ENCODE measurements at places on chromosomes 13 and 19.
A peak's percentile ranks its signal among the peaks of the same experiment; 100 is the strongest.

- DNase-seq, result no peak
- no peak overlapping the region for H3K27ac ChIP-seq
- H3K27me3 ChIP-seq, result peaks cover 21% of the 10 kb centered on the region
- no peak overlapping the region for H3K4me3 ChIP-seq
- H3K36me3 ChIP-seq, result peaks cover 30% of the 10 kb centered on the region
Measured at GRCh38 chr19:40213882-40214570, 4.2 kb downstream of the TTC9B start.

GRCh38 chr13:30743319-30744055, 8.1 kb downstream of the ALOX5AP start:
- H3K4me1 ChIP-seq, result peaks cover 71% of the 10 kb centered on the region
- H3K36me3 ChIP-seq, result peaks cover 49% of the 10 kb centered on the region
- no peaks in the 10 kb centered on the region for H3K27me3 ChIP-seq
- DNase-seq, result no peak
- H3K27ac ChIP-seq, result peak overlapping the region; percentile 89
- H3K4me3 ChIP-seq, result peak overlapping the region; percentile 44

GRCh38 chr13:49417161-49417560, 26.7 kb downstream of the CAB39L start:
- DNase-seq, result no peak
- peaks cover 6% of the 10 kb centered on the region for H3K4me1 ChIP-seq
- no peaks in the 10 kb centered on the region for H3K36me3 ChIP-seq
- H3K27me3 ChIP-seq, result no peaks in the 10 kb centered on the region

GRCh38 chr13:112857914-112858490, 111.0 kb upstream of the MCF2L start:
- H3K4me1 ChIP-seq, result peaks cover 15% of the 10 kb centered on the region
- no peak overlapping the region for H3K4me3 ChIP-seq
- H3K36me3 ChIP-seq, result peaks cover 59% of the 10 kb centered on the region
- H3K27ac ChIP-seq, result no peak overlapping the region
- H3K27me3 ChIP-seq, result no peaks in the 10 kb centered on the region
- DNase-seq, result no peak

GRCh38 chr19:5268801-5269200, 71.8 kb downstream of the PTPRS start:
- peaks cover 2% of the 10 kb centered on the region for H3K27me3 ChIP-seq
- no peaks in the 10 kb centered on the region for H3K36me3 ChIP-seq
- DNase-seq, result no peak
- no peak overlapping the region for H3K4me3 ChIP-seq
- no peak overlapping the region for H3K27ac ChIP-seq

DNA sequence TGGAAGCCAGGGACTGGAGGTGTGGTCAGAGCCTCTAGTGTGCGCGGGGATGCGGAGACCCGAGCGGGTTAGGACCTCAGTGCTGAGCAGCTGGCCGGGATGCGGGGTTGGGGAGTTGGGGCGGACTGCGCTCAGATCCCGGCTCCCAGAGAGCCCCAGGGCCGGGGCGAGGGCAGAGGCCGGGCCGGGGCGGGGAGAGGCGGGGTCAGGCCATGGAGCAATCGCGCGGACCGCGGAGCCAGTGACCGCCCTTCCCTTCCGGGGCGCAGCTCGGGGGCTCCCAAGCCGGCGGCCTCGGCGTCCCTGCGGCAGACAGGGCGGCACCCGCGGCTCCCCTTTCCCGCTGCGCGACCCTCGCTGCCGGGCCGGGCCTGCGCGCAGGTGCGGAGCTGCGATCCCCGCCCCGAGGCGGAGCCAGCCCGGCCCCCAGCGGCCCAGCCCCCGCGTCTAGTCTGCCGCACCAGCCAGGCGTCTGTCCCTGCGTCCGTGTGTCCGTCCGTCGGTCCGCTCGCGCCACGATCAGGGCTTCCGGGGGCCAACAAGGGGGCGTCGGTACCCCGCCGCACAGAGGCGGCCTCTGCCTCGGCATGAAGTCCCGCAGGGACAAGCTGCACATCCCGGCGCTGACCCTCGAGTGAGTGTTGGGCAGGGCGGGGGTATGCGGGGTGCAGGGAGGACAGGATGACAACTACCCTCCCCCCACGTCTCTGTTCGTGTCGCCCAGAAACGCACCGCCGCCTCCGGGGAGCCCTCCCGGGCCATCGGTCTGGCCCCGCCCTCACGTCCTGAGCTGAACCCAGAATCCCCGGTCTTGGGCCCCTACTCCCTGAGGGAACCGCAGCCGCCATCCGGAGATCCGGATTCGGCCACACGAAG, 12.4 kb downstream of the MAST3 start:
- peak overlapping the region; percentile 83 for H3K27ac ChIP-seq
- peaks cover 37% of the 10 kb centered on the region for H3K36me3 ChIP-seq
- H3K27me3 ChIP-seq, result no peaks in the 10 kb centered on the region
- H3K4me1 ChIP-seq, result peaks cover 54% of the 10 kb centered on the region
- peak overlapping the region; percentile 80 for H3K4me3 ChIP-seq
- DNase-seq, result peak; percentile 62

DNA sequence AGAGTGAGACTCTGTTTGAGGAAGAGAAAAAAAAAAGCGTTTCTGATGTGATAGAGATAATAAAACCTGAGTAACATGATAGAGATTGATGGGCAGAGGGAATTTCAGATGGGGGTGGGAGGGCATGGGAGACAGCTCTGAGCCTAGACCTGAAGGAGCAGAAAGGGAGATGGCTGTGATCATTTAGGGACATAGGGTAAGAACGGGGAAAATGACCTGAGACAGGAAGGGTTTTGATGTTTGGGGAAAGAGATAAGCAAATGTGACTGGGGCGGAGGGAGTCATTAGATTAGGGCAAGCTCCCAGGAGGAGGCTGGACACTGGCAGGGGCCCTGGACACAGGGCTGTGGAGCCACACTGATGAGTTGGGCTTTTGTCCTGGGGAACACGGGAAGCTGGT, 6.1 kb downstream of the ZNF320 start:
- H3K36me3 ChIP-seq, result peaks cover 76% of the 10 kb centered on the region
- no peak overlapping the region for H3K4me3 ChIP-seq
- DNase-seq, result no peak
- H3K4me1 ChIP-seq, result peaks cover 1% of the 10 kb centered on the region
- no peak overlapping the region for H3K27ac ChIP-seq

DNA sequence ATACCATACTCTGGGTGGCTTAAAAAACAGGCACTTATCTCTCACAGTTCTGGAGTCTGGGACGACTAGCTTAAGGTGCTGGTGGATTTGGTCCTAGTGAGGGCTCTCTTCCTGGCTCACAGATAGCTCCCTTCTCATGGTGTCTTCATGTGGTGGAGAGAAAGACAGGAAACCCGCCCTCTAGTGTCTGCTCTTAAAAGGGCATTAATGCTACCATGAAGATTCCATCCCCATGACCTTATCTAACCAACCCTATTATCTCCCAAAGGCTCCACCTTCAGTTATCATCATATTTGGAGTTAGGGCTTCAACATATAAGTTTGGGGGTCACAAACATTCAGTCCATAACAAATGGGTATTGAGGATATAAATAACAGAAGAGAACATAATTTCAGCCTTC, 139.4 kb downstream of the HS6ST3 start:
- no peaks in the 10 kb centered on the region for H3K4me1 ChIP-seq
- DNase-seq, result no peak
- H3K4me3 ChIP-seq, result no peak overlapping the region

DNA sequence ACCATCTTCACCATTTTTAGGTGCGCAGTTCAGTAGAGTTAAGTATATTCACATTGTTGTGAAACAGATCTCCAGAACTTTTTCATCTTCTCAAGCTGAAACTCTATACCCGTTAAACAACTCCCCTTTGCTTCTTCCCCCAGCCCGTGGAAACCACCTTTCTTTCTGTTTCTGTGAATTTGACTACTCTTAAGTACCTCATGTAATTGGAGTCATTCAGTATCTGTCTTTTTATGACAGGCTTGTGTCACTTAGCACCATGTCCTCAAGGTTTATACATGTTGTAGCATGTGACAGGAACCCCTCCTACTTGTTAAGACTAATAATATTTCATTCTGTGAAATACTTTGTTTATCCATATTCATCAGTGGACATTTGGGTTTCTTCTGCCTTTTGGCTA, 52.8 kb downstream of the TNFRSF19 start:
- no peak for DNase-seq
- peaks cover 2% of the 10 kb centered on the region for H3K27me3 ChIP-seq
- no peak overlapping the region for H3K27ac ChIP-seq
- H3K36me3 ChIP-seq, result no peaks in the 10 kb centered on the region

GRCh38 chr13:80555796-80556678, 215.1 kb upstream of the SPRY2 start:
- no peaks in the 10 kb centered on the region for H3K36me3 ChIP-seq
- no peak overlapping the region for H3K27ac ChIP-seq
- no peaks in the 10 kb centered on the region for H3K27me3 ChIP-seq
- no peak for DNase-seq
- H3K4me1 ChIP-seq, result peaks cover 9% of the 10 kb centered on the region
- no peak overlapping the region for H3K4me3 ChIP-seq

GRCh38 chr13:26623125-26623524, 65.6 kb downstream of the WASF3 start:
- no peak for DNase-seq
- H3K4me3 ChIP-seq, result no peak overlapping the region
- H3K27ac ChIP-seq, result no peak overlapping the region
- H3K27me3 ChIP-seq, result peaks cover 7% of the 10 kb centered on the region
- H3K36me3 ChIP-seq, result no peaks in the 10 kb centered on the region

- DNase-seq, result no peak
- H3K4me3 ChIP-seq, result no peak within 1 kb of the TSS
- no peaks in the 10 kb centered on the region for H3K4me1 ChIP-seq
- no peak within 1 kb of the TSS for H3K27ac ChIP-seq
- peaks cover 16% of the 10 kb centered on the region for H3K36me3 ChIP-seq
Measured at GRCh38 chr19:32719611-32720059, at the start of gene TDRD12. TSS of gene TDRD12 (plus strand) at chr19:32719767. CDS start at chr19:32720073, 306 bp downstream.

- no peak overlapping the region for H3K4me3 ChIP-seq
- H3K4me1 ChIP-seq, result peaks cover 86% of the 10 kb centered on the region
- no peak overlapping the region for H3K27ac ChIP-seq
- no peak for DNase-seq
Measured at GRCh38 chr19:8455018-8455417, 10.2 kb downstream of the HNRNPM start.

DNA sequence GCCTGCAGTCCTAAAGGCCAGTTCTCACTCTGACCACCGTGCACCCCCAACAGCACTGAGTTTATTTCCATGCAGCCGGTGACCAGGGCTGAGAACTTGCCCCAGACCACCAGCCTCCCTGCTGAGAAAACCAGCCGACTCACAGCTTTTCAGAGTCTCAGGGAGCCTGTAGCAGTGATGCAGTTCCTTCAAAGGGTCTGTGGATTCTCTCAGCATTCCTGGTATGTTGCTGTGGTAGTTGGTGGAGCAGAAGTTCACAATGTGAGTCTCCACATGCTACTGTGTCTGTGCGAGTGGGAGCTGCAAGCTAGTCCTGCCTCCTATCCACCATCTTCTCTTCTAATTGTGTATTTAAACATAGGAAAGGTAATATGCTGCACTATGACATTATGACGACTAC, 254.9 kb upstream of the KLF12 start:
- H3K4me1 ChIP-seq, result no peaks in the 10 kb centered on the region
- peaks cover 2% of the 10 kb centered on the region for H3K27me3 ChIP-seq
- no peak overlapping the region for H3K27ac ChIP-seq
- no peaks in the 10 kb centered on the region for H3K36me3 ChIP-seq

GRCh38 chr19:10644260-10645007, 9.7 kb upstream of the ILF3 start:
- no peaks in the 10 kb centered on the region for H3K27me3 ChIP-seq
- peak; percentile 80 for DNase-seq
- H3K4me1 ChIP-seq, result peaks cover 23% of the 10 kb centered on the region
- peak overlapping the region; percentile 84 for H3K27ac ChIP-seq

DNA sequence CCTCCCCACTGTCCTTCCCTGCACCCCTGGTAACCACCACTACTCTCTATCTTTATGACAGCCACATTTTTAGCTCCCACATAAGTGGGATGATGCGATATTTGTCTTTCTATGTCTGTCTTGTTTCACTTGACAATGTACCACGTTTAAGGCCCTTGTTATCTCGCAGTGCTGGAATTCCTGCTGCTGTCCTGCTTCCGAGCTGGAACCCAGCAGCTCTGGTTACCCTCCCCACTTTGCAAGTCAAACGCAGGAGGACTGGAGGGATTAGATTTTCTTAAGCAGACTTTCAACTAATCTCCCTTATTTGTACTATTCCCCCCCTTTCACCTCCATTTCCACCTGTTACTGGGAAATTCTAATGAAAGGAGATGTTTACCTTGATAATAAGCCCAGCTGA, 59.1 kb upstream of the PDX1 start:
- H3K36me3 ChIP-seq, result no peaks in the 10 kb centered on the region
- no peak for DNase-seq
- H3K27ac ChIP-seq, result no peak overlapping the region
- no peak overlapping the region for H3K4me3 ChIP-seq
- H3K27me3 ChIP-seq, result peaks cover 32% of the 10 kb centered on the region

DNA sequence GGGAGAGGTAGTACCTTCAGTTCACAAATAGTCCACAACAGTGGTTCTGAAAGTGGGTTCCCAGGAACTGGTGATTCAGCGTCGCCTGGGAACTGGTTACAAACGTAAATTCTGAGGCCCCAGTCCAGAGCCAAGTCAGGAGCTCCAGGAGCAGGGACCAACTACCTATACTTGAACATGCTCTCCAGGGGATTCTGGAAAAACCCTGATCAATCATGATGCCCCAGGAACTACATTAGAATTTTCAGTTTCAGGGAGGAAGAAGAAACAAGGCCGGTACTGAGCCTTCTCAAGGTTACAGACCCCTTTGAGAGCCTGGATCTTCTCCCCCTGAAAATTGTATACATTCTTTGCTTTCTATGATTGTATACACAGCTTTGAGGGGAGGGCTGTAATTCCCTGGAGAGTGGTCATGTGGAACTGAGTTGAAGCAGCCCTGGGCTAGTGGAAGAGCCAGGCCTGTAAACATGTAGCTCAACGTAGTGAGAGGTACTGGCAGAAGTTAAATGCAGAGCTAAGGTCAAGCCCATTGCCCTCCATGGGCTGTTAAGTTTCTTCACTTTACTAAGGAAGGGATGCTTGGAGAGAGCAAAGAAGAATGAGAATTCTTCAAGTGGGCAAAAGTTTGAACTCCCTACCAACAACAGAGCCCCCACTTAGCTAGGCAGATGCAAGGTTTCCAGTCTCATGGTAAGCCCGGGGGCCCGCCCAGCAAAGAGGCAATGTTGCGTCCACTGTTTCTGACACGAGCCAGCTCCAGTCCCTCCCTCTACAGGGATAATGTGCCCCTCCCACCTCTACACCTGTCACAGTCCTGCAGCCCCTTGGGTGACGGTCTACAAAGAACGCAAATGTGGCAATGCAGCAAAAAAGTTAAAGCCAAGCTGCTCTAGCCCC, 17.0 kb downstream of the DOCK9 start:
- H3K4me3 ChIP-seq, result no peak overlapping the region
- no peaks in the 10 kb centered on the region for H3K36me3 ChIP-seq
- H3K27ac ChIP-seq, result no peak overlapping the region
- no peaks in the 10 kb centered on the region for H3K27me3 ChIP-seq
- DNase-seq, result no peak

GRCh38 chr13:94344126-94344818, 135.2 kb downstream of the DCT start:
- no peak for DNase-seq
- no peaks in the 10 kb centered on the region for H3K4me1 ChIP-seq
- H3K36me3 ChIP-seq, result no peaks in the 10 kb centered on the region
- no peak overlapping the region for H3K4me3 ChIP-seq

- H3K4me3 ChIP-seq, result no peak overlapping the region
- peaks cover 3% of the 10 kb centered on the region for H3K4me1 ChIP-seq
- H3K27me3 ChIP-seq, result no peaks in the 10 kb centered on the region
- no peak for DNase-seq
- H3K36me3 ChIP-seq, result no peaks in the 10 kb centered on the region
Measured at GRCh38 chr13:59730026-59730425, 433.7 kb downstream of the DIAPH3 start.

- H3K4me3 ChIP-seq, result peak overlapping the region; percentile 57
- peaks cover 36% of the 10 kb centered on the region for H3K4me1 ChIP-seq
- peak; percentile 42 for DNase-seq
- H3K27ac ChIP-seq, result peak overlapping the region; percentile 64
Measured at GRCh38 chr13:67224148-67224846, 5.8 kb downstream of the PCDH9 start.

All from activated B cell treated with CpG ODN at 0.5 μM for 24 hours (primary cell).